ENCODE measurements at places on chromosomes 3 and 15.

GRCh38 chr15:89096664-89097063 lies 8.4 kb downstream of the ABHD2 start:
- no peak for DNase-seq

- DNase-seq, result no peak
Observed at GRCh38 chr3:100913870-100914648, 79.2 kb downstream of the ABI3BP start.

DNA sequence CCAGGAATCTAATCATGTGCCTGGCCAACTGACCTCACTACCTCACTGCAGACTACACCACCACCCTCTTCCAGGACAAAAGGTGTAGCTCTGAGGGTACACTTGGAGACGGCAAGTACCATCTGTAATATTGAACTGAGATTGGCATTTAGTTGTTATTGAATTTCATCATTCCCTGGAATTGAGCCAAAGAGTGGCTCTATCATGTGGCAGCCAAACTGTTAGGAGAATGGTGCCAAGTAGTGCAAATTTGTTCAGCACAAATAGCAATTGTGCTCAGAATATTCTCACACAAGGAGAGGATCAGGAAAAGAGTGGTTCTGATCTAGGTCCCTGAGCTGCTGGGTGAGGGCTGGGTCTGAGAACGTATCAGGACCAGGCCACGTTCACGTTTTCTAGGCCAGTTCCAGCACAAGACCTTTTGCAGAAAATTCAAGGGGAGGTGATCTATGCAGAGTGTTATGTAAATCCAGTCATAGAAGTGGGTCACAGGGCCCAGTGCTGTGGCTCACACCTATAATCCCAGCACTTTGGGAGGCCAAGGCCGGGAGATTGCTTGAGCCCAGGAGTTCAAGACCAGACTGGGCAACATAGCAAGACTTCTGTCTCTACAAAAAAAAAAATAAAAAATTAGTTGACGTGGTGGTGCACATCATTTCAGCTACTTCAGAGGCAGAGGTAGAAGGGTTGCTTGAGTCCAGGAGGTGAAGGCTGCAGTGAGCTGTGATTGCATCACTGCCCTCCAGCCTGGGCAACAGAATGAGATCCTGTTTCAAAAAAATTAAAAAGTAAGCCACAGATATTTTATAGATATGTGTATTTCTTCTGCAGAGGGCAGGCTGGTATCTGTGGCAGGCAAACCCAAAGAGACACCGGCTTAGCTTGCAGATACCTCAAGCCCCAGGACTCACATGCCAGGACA lies 31.9 kb upstream of the CFAP161 start:
- no peak for DNase-seq

- DNase-seq, result no peak
Observed at GRCh38 chr3:196175722-196176121, 35.5 kb downstream of the ZDHHC19 start.

- no peak for DNase-seq
Observed at GRCh38 chr15:65583701-65584100, 27.2 kb downstream of the INTS14 start.

DNA sequence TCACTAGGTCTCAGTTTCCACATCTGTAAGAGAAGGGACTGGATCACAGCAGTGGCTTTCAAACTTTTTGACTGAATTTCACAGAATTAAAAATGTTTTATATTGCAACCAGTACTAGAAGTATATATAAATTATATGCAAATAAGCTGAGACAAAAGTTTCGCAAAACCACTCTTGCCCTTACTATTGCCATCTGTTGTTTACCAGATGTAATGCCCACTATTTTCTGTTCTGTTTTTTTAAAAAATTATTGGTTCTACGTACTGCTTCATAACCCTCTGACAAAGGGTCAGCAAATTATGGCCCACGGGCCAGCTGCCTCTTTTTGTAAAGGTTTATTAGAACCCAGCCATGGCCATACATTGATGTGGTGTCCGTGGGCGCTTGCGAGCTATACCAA lies 44.8 kb downstream of the PDIA5 start:
- no peak for DNase-seq

- no peak for DNase-seq
Observed at GRCh38 chr3:185988816-185989175, 51.0 kb upstream of the TRA2B start.

- DNase-seq, result no peak
Observed at GRCh38 chr3:115469649-115470048, 153.7 kb upstream of the GAP43 start.

Measured in activated T-helper 1 cell treated with anti-CD3 and anti-CD28 coated beads, Interleukin-2, amount 50 U/mL, for 16 hours (primary cell).